ENCODE measurements at places on chromosomes 1 and 21.

DNA sequence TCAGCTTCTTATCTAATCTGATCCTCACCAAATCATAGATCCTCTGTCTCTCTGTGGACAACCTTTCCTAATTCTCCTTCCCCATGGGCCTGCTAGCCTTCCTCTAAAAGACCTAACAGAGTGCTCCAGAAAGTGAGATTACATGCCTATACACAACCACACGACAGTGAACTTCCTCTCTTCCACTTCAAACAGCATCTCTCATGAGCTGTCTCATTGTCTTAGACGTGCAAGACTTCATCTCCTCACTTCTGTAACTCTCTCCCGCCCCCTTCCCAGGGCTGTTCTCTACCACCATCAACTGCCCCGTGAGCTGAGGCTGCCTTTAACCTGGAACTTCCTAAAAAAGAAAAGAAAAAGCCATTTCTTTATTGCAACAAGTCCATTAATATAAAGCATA, 14.1 kb upstream of the A3GALT2 start:
- no peak for DNase-seq

DNA sequence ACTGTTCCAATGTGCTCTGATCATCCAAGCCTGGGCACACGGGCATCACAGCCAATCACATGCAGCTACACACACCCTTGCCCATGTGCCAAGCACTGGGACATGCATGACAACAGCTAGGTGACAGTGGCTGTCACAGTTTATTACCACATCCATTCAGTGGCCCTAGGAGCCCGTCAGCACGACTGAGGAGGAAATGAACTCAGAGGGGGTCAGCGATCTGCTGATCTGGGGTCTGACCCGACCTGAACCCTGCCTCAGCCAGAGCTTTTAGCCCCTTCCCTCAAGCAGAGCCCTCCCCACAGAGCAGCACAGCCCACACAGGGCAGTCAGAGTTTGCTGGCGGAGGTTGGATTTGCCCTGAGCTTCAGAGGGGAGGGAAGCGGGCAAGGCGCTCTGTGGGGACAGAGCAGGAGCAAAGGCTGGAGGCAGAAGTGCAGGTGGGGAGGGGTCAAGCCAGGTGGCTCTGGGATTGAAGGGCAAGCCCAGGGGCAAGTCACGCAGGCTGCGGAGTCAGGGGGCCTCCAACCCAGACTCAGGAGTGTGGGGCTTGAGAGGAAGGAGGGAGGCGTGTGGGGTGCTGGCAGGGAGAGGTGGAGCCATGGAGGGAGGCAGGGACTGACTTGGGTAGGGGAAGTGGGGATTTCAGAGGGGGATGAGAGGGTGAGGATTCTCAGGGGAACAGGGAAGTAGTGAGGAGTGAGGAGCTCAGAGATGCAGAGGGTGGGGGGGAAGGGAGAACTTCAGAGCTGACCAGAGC, 10.4 kb downstream of the SH3BGRL3 start:
- DNase-seq: no peak

GRCh38 chr1:48206371-48206770, 16.1 kb upstream of the SLC5A9 start:
- no peak for DNase-seq

- DNase-seq: no peak
These were observed 96.6 kb downstream of the FGGY start for GRCh38 chr1:59393211-59394180.

GRCh38 chr1:24133819-24134218, 9.1 kb downstream of the IL22RA1 start:
- DNase-seq: no peak

DNA sequence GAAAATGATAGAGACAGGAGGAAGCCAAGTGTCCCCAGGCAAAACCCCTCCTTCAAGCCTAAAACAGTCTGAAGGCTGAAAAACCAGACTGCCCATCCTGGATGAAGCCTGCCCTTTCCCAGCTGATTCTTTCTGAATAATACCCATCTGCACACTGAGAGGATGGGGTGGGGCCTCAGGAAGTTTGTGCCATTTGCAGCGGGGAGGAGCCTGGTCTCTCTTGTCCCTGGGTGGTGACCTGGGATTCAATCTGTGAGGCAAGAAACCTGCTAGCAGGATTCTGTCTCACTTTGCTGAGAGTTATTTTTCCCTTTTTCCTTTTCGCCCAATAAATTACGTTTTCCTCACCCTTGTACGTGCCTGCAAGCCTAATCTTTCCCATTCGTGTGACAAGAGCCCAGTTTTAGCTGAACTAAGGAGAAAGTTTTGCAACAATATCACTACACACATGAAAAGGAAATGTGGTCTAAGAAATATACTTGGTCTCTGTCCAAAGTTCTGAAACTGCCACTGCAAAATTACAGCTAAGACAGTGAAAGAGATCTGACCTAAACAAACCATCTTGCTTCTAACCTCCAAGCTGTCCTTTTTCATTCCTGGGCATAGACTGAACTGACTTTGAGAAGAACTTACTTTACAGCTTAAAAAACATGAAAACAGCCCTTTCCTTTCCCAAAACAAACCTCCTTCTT, 105.0 kb downstream of the COP1 start:
- DNase-seq: no peak

- DNase-seq: no peak
These were observed 26.2 kb downstream of the UMODL1 start for GRCh38 chr21:42097274-42097673.

DNA sequence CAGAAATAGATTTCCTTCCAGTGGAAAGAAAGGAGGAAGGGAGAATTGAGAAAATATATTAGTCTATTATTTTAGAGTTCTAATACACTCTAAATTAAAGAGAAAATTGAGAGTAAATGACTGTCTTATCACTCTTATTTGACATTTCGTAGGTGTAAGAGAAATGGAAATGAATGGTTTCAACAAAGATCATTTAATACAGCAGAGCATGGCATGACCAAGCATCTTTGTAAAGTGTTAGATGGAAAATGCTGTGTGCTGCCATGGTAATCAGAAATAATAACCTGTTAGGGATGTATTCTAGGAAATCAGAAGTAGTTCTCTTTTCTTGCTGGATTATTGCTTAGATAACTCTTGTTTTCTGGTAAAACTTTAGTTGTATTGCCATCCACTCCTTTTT, 90.9 kb downstream of the GIPC2 start:
- no peak for DNase-seq

GRCh38 chr1:9589719-9590157, 1.0 kb downstream of the TMEM201 start:
- DNase-seq: no peak

DNA sequence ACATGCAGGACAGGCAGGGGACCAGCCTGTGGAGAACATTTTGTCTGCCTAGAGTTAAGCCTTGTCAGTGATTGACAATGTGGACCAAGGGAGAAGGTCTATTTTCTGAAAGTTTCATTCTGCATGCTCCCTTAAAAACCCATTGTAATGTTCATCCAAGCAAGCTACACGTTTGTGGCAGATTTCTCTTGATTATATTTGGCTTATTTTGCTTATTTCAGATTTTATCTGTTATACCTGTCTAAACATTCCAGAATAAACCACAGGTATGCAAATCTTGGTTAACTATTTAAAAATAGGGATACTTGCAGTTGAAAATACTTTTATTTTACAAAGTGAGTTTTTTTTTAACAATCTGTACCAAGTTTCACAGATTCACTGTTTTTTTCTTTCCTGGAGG, 78.2 kb upstream of the F3 start:
- DNase-seq: no peak

- DNase-seq: no peak
These were observed 313.9 kb downstream of the BARHL2 start for GRCh38 chr1:90402893-90403849.

DNA sequence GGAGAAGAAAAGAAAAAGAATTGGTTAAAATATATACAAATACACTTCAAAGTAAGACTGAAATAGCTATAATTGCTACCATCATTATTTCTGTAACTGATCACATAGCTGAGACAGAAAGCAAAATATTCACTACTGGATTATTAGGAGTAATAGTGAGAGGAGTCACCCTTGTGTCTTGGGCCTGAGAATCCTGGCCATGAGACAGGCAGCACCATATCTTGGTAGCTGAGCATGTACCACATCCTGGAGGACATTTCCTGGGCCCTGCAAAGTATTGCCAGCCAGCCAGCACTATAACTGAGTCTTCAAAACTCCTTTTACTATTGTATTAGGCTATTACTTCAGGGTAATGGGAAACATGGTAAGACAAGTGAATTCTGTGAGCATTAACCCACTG, 63.5 kb downstream of the C1orf185 start:
- no peak for DNase-seq

DNA sequence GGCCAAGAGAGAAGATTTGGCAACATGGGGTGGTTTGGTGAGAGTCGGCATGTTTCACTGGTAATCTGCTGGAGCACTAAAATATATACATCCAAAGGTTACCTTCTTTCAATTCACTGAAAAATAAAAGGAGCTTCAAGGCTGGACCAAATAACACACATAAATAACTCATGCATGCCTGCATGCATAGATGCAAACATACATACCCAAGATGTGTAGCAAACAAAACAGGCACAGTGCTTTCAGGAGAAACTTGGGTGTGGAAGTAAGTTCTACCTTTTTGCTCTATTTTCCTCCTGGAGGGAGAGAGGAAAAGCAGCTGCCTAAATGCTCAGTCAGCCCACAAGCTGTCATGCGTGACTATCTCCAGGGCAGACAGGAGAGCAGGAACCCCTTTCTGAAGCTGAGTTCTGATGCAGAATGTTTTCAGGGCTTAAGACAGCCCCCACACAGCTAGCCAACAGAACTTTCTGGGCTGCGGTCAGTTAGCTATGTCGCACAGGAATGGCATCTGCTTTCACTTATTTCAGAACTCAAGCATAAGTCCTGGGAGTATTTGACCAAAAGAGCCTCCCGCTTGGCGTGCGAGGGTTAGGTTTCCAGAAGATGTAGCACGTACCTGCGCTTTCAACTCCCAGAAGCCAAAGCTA, 166.2 kb downstream of the TOMM20 start:
- no peak for DNase-seq

- DNase-seq: no peak
These were observed 817.8 kb upstream of the CXADR start for GRCh38 chr21:16695074-16695473.

DNA sequence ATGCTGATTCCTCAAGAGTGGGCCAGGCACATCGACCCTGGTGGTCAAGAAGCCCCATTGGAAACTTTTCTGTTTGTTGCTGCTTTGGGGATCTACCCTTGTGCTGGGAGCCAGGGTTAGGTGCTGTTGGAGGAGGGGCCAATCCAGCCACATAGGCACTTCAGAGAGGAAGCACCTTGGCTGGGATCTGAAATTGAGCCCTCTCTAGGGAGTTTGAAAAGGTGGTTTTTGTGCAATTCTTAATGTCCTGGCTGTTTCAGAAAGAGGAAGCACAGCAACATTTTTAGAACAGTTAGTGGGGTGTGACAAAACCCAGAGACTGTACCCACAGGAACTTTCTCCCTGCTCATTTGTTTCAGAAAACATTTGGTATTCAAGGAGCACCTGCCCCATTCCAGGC, 17.2 kb upstream of the BEND5 start:
- DNase-seq: no peak

DNA sequence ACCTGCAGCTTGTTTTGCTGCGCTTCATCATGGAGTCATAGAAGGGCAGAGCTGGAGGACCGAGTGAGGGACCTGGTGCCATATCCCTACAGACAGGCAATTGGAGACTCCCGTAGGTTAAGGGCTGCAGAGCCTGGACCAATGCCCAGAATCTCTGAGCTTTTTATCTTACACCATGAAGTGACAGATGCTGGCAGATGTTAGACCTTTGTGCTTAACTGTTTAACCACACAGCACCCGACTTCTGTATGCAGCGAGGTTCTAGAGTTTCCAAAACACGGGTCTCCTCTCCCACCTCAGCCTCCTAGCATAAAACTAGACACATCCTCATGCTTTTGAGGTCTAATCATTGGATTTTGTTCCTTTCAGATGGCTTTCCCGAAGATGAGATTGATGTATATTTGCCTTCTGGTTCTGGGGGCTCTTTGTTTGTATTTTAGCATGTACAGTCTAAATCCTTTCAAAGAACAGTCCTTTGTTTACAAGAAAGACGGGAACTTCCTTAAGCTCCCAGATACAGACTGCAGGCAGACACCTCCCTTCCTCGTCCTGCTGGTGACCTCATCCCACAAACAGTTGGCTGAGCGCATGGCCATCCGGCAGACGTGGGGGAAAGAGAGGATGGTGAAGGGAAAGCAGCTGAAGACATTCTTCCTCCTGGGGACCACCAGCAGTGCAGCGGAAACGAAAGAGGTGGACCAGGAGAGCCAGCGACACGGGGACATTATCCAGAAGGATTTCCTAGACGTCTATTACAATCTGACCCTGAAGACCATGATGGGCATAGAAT, 47.6 kb downstream of the B3GALT5 start:
- DNase-seq: no peak

DNA sequence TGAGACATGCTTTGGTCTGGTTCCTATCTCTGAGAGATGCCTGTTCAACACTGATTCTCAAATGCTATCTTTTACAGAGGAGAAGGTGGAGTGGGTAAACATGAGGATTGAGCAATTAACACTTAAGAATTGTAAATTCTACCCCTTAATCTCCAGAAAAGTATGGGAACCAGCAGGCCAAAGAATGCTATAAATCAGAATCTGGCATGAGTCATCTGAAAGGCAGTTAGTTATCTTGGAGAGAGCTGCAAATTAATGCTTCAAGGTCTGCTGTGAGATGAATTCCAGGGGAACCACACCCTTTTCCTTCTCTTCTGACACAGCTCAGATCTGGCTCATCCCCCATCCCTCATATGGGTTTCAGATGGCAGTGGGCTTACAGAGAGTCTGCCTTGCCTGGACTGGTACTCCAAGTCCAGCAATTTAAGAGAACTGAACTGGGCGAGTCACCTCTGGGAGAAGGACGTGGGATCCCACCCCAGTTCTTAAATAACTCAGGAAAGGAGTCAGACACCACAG, 5.2 kb downstream of the S100A10 start:
- no peak for DNase-seq

DNA sequence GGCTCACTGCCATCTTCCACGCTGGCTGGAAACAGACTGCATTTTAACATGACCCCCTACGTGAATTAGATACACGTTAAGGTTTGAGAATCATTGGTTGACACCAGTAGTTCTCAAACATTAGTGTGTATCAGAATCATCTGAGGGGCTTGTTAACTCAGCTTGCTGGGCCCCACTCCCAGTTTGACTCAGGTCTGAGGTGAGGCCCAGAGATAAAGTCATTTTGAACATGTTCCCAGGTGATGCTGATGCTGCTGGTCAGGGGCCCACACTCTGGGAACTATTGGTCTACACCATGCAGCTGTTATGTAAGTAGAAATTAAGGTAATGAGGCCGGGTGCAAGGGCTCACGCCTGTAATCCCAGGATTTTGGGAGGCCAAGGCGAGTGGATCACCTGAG, 1.3 kb downstream of the LSM10 start:
- no peak for DNase-seq

Data from T-cell (primary cell).